ENCODE measurements at places on chromosomes 12 and 14.

DNA sequence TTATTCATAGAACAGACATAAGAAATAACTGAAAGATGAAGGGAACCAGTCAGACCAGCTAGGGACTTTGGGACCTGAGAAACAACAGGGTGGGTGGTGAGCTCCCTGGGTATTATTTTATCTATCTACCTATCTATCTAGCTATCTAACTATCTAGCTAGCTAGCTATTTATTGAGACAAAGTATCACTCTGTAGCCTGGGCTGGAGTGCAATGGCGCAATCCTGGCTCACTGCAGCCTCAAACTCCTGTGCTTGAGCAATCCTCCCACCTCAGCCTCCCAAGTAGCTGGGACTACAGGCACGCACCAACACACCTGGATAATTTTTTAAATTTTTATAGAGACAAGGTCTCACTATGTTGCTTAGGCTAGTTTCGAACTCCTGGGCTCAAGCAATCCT lies 127.6 kb downstream of the DPF3 start:
- no peak for DNase-seq

GRCh38 chr14:70468731-70469130 lies 16.8 kb downstream of the ADAM21 start:
- DNase-seq: no peak

DNA sequence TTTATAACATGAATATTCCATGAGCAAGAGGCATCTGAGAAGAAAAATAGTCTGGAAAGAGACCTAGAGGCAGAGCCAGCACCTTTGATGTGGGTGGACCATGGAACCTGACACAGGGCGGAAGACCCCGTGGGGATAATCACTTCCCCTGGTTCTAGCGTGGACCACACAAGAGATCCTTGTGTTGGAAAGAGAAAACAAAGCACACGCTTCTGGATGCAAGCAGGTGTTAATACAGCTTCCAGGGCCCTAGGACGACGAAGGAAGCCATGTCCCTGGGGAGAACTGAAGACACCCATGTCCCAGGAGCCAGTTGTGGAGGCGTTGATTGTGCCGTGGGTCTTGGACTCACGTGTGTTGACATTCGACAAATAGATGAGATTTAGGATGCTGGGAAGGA lies 102.9 kb downstream of the ADGRD1 start:
- no peak for DNase-seq

DNA sequence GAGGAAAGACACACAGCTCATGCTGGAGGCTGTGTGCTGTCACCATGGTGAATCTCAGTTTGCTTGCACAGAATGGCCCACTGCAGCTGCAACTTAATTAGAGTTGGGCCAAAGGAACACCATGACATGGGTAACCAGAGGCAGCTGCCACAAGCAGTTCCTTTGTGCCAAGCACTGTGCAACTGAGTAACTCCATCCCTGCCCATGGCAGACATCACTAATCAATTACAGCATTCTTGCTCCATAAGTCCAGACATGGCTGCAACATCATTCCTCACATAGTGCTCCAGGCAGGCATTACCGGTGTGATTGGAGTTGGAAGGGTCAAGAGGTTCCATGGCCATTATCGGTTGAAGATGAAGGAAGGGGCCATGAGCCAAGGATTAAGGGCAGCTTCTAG lies 207.0 kb downstream of the RBM19 start:
- DNase-seq: no peak

- DNase-seq: no peak
Observed at GRCh38 chr14:80211153-80212022, at the start of gene DIO2. DIO2 (minus strand) TSS chr14:80211504; CDS start chr14:80211472, 32 bp downstream.

DNA sequence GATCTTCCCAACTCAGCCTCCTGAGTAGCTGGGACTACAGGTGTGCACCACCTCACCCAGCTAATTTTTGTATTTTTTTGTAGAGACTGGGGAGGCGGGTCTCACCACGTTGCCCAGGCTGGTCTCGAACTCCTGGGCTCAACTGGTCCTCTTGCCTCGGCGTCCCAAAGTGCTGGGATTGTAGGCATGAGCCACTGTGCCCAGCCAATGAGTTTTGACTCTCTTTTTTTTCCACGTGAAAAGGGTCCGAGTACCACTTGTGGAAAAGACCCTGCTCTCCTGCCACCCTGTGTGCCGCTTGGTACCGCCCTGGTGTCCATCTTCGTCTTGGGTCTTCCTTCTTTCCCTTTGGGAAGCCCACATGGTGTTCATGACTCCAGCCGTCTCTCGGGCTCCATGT lies 17.6 kb downstream of the TEDC1 start:
- DNase-seq: no peak

DNA sequence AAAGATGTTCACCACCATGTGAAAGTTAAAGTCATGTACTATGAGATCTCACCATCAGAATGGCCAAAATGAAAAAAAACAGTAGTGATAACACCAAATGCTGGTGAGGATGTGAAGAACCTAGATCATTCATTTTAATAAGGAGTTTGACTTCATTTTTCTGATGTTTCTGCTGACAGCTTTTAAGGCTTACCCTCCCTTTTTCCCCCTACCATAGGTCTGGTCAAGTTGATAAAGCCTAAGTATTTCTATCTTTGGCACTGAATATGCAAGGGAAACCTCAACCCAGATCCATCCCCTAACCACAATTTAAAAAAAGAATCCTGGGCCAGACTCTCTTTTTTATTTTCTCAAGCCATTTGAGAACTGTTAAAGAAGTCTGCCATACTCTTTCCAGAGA lies 689.6 kb upstream of the FOXG1 start:
- no peak for DNase-seq

DNA sequence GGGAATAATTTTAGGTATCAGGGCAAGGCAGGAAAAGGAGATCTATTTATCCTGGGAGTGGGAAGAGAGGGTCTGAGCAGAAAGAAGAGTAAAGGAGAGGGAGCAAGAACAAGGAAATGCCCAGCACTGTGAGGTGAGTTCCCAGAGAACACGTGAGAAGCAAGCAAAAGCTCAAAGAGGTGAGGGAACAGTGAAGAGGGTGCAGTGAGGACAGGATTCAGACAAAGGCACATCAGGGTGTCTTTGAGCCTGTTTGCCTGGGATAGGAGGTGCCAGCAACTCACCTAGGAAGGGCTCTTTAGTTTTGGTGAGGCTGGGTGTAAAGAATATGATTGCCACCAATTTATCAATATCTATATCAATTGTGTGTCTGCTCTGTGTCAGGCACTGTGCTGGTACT lies 88.9 kb upstream of the NRXN3 start:
- no peak for DNase-seq

DNA sequence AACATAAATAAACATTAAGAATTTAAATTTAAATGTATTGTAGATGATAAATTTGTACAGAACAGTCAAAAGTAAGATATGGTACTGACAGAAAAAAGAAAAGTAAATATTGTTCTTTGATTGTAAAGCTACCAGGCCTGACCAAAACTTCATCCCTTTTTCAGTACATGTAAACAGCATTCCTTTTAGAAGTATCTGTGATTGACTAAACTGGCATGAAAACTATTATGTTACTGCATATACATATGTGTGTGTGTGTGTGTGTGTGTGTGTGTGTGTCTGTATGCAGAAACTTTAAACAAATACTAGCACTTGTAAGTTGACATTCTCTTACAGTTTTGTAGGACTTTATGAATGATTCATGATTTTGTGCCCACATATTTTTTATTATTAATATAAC lies 270.9 kb downstream of the C12orf50 start:
- DNase-seq: no peak

GRCh38 chr14:103160321-103161053 lies 37.2 kb downstream of the TNFAIP2 start:
- DNase-seq: no peak

DNA sequence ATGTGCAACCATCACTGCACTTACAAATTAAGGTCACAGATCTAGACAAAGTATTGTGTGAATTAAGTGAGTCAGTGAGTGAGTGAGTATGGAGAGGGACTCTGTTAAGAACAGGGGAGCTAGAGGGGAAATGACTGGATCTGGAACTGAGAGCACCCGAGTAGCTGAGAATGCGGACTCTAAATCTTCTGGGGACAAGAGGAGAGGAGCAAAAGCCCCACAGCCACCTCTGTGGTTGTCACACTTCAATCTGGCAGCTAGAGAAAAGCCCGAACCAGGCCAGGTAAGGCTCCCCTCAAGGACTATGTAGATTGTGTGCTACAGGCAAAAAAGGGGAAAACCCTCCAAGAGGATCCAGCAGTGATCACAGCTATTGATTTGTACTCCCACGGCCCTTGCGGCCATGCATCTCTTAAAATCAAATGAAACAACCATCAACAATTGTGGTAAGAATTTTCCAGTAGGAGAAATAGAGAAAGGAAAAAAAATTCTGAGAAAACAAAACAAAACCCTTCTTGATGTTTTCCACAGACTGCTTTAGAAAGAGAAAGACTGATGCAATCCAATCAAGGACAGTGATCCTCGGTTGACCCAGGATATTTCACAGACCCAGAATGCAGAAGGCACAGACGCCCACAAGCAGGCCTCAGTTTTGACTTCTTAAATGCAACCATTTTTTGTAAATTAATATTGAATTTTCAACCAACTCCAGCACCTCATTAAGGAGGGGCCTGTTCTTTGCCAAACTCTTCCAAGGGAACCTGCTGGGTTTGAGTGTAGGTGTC lies 109.6 kb downstream of the SLC38A6 start:
- DNase-seq: no peak

GRCh38 chr12:63319936-63320633 lies 169.1 kb upstream of the AVPR1A start:
- DNase-seq: no peak

DNA sequence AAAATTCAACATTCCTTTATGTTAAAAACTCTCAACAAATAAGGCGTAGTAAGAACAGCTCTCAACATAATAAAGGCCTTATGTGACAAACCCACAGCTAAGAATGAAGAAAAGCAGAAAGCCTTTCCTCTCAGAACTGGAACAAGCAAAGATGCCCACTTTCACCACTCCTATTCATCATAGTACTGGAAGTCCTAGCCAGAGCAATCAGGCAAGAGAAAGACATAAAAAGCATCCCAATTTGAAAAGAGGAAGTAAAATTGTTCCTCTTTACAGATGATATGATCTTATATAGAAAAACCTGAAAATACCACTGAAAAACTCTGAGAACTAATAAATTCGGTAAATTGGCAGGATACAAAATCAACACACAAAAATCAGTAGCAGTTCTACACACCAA lies 52.1 kb downstream of the STON2 start:
- DNase-seq: no peak

DNA sequence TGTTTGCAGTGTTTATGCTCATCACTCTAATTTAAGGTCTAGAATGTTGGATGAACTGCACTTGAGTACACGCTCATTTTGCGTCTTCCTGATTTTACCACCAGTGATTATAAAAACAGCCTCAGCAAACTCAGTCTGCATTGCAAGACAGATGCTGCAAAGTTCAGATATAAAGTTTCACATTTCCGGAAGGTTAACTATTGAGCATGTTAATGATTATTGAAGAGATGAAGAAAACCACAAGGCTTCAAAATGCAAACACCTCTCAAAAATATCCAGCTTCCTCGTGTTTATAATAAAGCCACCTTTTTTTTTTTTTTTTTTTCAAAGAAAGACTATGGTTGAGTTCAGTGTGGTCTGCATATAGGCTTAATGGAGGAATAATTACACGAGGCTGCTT lies 92.1 kb upstream of the BMP4 start:
- no peak for DNase-seq

GRCh38 chr14:67526676-67527459 lies 6.2 kb upstream of the PLEKHH1 start:
- peak; percentile 80 for DNase-seq

DNA sequence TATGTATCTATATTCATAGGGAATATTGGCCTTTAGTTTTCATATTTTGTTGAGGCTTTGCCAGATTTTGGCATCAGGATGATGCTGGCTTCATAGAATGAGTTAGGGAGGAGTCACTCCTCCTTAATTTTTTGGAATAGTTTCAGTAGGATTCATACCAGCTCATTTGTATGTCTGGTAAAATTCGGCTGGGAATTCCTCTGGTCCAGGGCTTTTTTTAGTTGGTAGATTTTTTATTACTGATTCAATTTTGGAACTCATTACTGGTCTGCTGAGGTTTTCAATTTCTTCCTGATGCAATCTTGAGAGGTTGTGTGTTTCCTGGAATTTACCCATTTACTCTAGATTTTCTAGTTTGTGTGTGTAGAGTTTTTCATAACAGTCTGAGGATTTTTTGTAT lies 175.2 kb downstream of the EPS8 start:
- DNase-seq: no peak

- no peak for DNase-seq
Observed at GRCh38 chr12:84069198-84069597, 843.4 kb downstream of the SLC6A15 start.

- DNase-seq: peak; percentile 58
Observed at GRCh38 chr12:13101821-13102375, 1.6 kb downstream of the GSG1 start.

DNA sequence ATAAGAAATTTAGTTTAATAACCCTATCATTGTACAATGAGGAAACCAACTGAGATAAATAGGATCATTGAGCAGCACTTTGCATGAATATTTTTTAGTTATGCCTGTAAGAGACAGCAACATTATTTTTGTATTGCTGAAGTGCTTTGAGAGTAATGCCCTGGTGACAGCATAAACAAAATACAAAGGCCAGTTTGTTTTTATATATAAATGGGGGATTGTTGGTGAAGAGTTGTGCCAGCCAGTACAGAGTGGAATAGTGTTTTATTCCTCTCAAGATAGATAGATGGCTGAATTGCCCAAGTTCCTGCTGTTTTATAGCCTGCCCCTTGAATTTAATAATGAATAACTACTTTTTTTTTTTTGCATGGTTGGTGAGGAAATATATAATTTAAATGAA lies 101.8 kb downstream of the CNTN1 start:
- no peak for DNase-seq

- DNase-seq: no peak
Observed at GRCh38 chr12:13725049-13725448, 256.4 kb downstream of the GRIN2B start.

DNA sequence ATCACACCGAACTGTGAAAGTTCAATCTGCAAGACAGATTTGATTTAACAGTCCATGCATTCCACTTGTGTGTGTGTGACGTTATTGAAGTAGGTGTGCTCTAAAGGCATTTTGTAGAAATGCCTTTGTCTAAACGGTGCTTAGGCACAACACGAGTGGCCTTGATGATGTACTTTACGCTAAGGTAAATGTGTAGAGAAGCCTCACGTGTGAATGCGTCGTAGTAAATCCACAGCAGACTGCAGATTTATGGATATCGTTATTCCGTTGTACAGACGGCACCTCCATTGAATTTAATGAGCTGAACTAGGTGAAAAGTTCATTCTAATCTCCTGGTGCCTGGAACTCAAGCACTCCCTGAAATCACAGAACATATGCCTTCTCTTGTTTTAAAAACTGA lies 202.8 kb upstream of the STXBP6 start:
- no peak for DNase-seq

DNA sequence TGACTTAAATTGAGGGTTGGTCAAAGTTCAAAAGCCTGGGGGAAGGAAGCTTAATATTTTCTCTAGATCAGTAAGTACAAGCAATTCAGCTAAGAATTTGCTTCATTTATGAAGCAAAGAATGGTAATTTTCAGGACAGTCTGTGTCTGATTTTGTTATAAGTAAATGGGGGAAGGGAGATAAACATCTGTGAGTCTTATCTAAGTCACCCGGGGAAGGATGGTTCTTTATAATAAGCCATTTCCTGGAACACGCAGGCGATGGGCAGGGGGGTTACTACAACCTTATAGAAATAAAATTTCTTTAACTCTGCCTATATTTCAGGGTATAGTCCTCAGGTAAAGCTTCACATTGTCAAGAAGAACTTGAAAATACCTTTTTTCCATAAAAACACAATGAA lies 42.9 kb downstream of the HELB start:
- no peak for DNase-seq
